ENCODE measurements at places on chromosomes 3 and 15.

DNA sequence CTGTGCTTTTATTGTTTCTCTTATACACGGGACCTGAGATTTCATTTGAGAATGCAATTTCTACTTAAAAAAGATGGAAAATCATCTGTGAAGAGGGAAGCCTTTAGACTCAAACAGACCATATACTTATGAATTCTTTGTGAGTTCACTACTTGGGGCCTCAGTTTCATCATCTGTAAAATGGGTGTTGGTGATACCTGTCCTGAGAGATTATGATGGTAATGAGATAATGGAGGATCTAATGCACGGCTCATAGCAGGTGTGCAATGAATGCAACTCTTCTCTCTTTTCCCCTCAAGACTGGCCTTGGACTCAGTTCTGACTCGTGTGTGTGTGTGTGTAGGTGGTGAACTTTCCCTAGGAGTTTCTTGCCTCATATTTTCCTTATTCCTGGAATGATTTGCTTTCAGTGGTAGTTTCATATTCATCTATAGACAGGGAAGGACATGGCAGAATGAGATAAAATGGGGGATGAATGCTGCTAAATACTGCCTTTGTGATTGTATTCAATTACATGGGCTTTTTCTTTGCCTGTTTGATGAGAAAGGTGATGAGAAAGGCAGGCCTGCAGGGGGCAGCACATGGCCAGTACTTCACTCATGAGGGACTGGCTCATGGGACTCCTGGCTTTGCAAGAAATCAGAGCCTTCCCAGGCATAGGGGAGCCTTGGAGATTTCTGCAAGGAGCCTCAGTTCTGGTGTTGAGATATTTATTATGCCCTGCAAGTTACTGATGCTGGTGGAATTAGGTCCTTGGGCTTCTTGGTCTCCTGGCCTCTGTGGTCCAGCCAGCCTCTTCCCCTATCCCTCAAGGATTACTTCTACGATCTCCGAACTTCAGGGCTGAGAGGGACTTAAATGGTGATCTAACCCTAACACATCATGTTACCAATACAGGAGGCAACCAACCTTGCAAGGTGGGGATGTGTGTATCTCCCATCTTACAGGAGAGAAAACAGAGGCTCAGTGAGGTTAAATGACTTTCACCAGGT is 70.7 kb downstream of the RPLP1 start:
- peak; percentile 90 for DNase-seq

DNA sequence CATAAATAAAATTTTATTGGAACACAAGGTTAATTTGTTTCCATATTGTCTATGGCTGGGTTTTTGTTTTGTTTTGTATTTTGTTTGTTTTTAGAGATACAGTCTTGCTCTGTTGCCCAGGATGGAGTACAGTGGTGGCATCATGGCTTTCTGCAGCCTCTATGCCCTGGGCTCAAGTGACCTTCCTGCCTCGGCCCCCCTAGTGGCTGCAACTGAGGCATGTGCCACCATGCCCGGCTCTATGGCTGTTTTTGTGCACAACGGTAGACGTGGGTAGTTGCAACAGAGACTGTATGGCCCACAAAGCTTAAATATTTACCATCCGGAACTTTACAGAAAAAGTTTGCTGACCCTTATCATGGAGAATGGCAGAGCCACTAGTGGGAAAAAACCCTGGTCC is 46.8 kb upstream of the C3orf70 start:
- no peak for DNase-seq

DNA sequence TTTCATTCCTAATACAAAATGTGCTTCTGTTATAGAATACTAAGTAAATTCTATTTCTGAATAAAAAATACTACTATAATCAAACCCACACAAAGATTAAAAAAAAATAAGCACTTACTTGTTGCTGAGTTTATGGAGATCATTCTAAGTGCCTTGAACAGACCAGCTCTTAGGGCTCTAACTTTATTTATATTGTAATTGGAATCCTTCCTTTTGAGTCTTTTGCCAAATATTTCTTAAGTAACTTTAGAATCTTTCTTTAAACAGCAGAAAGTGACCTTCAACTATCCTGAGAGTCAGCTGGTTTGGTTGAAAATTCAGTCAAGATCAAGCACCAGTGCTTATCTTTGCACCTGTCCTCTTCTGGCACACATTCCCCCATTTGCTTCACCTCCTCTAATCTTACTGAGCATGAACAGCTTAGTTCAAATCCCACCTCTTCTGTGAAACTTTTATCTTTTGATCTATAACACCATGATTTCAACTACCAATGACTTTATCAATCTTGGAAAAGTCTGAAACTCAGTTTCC is 149.3 kb downstream of the VPS13C start:
- DNase-seq, result no peak

DNA sequence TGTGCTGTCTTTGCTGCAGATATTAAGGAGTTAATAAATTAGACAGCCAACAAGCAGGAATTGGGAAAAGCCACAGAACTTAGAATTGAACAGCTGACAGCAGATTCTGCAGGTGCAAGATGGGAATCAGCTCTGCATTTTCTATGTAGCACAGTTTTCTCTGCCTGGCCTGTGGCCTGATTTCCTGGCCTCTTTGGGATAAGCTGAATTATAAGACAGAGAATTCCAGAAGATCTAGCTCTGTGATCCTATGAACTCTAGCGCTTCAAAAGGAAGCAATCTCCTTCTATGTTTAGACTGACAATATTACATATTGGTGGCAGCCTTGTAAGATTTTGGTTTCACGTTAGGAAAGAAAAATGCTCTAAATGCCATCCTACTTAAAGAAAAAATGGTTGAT is 24.0 kb upstream of the SOX2 start:
- DNase-seq, result no peak

DNA sequence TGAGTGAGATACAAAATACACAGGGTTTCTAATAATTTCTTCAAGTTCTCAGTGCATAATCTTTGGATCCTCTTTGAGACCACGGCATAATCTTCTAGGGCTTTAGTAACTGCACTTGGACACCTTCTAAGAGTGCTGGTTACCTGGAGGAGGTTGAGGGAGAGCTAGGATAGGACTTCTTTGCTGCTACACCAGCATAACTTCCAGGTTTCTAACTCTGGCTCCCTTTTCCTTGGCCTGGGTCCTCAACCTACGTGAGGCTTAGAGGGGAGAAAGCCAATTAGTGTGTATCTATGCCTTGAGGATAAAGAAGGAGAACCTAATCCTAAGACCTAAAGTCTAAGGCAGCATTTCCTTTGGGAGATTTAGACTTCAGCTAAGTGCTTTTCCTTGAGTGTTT is 184.8 kb downstream of the LSAMP start:
- no peak for DNase-seq

DNA sequence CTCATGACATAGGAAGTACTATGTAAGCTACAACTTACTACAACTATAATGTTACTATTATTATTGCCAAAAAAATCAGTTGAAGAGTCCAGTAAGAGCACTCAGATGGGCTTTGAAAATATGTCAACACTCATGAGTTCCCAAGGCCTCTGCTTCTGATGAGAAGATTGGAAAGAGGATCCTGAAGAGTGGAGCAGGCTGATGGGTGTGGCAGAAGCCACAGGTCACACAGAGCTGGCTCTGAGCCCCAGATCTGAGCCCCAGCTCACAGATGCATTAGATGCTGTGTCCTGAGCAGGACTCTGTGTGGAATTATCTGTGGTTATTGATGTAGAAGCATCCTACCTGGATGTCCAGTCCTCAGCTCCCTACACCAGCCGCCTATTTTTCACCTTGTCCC is 65.6 kb downstream of the SPSB4 start:
- DNase-seq, result no peak

DNA sequence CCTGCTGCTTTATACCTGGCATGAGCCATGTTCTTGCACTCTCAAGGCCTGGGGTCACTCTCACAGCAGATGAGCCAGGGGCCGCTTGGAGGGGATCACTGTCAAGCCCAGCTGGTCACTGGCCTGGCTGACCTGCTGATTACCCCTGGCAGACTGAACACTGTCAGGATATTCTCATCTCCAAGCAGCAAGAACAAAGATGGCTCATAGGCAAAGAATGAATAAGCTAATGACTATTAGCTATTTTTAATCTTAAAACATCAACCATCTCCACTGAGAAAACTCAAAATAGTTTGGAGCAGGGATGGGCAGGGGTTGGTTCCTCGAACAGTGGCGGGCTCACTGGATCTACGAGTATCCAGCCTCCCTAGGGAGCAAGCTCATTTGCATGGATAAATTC is 64.4 kb upstream of the ACAN start:
- DNase-seq, result no peak

GRCh38 chr15:60356832-60357231 is 41.0 kb downstream of the ANXA2 start:
- no peak for DNase-seq

DNA sequence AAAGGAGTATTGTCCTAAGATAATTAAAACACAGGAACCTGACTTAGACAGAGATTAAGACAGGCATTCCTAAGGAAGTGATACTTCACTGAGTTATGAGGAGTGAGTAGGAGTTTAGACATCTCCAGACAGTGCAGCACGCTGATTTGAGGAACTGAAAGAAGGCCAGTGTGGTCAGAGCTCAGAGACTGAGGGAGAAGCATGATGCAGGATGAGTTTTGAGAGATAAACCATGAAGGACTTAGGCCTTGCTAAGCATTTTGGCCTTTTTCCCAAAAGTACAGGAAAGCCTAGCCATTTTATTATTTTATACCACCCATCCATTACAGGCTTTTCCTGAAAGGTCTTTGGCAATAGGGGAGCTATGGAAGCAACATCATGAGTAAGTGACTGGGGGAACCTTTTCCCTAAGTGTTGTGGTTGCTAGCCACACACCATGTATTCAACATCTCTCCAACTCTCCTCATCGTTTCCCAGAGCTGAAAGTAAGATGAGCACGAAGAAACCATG is 375.6 kb upstream of the TPRG1 start:
- no peak for DNase-seq

GRCh38 chr3:154176036-154176435 is 54.8 kb downstream of the ARHGEF26 start:
- DNase-seq, result no peak

DNA sequence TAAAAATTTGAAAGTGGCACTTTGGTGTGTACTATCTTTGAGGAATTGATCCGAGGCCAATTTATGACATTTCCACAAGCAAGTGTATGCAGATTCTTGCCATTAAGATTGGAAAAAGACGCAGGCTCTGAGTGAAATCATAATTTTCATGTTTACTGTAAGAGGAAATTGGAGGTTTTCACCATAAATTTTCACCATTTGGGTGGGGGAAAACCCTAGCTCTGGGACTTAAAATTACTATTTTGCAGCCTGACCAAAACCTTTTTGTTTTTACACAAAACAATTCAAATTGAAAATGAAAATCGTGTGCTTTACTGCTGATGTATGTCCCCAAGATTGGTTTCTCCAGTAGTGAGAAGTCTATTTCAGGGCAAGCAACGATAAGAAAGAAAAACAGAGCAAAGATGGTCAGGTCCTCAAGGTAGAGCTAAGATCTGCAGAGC is 282.6 kb downstream of the FOXP1 start:
- DNase-seq, result no peak

DNA sequence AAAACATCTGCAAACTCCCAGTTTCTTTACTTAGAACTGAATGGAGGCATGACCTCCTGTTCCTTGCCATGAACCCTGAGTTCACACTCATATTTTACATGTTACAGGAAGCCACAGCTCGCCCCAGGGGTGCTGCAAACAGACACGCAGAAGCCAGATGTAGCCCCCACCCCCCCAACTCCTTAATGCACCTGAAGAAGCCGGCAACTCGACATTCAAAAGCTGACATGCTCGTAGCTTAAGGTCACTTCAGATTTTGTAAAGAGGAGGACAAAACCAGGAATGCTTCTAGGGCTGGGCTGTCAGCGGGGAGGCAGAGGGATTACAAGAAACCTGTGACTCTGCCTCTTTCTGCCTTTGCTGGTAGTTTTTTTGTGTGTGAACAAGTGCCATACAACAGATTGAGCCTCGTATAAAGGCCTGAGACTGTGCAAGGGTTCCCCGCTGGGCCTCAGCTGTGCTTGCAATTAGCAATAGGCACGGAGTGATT is 42.0 kb upstream of the FEZF2 start:
- DNase-seq, result no peak

DNA sequence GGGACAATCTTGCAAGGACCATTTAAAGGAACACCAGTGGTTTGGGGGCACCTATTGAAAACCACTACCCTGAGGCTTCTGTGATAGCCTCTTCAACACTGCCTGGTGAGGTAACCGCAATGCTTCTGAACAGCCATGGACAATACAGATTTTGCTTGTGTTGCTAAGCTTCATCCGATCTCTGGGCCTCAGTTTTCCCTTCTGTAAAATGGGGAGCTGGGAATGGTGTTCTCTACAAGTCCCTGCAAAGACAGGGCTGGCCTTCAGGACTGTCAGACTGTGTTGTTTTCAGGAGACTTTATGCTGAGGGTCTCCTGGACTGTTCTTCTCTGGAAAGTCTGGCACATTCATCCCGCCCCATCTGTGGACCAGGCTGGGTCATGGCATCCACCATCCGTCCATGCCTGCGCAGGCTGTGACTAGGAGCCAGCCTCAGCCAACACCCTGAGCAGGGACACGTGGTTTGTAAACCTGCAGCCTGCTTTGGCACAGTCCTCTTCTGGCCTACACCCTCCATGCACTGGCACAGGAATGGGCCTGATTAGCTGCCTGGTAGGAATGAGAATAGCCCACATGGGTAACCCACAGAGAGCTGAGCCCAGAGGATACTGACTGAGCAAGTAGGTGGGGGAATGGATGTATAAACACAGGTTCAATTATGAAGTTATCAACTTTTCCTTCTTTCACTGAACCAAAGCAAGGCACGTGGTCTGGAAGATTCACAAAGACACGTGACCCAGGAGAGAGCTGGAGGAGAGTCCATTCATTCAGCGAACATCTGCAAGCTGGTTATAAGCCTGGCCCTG is 55.3 kb downstream of the ROPN1B start:
- DNase-seq, result peak; percentile 36

- DNase-seq, result no peak
These were observed 99.5 kb upstream of the FAM98B start for GRCh38 chr15:38354315-38354929.

DNA sequence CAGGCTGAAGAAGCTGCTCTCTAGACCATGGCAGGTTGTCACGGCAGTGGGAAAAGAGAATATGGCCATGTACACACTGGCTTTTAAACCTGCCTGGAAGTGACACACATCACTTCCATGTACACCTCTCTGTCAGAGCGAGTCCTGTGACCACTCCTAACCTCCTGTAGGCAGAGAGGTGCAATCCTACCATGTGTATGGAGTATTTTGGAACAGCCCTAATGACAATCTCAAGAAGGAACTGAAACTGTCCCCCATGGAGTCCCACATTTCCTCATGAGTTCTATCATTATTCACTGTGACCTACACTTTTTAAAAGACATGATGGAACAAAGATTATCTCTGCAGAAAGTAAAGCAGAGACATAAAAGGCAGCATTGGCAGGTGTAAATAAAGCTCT is 153.4 kb upstream of the PFN2 start:
- DNase-seq, result no peak

- DNase-seq, result no peak
These were observed 6.1 kb downstream of the KIF7 start for GRCh38 chr15:89649013-89649625.

DNA sequence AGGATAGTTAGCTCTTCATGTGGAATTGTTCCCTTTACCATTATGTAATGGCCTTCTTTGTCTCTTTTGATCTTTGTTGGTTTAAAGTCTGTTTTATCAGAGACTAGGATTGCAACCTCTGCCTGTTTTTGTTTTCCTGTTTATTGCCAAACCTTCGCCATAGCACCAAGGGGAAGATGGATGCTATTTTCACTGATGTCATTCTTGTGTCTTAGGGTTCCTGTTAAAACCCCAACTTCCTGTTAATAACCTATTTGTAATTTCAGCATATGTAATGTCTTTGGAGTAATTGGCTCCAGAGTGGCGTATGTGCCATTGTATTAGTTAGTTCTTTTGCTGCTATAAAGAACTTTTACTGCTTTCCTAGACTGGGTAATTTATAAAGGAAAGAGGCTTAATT is 10.8 kb downstream of the SAMMSON start:
- DNase-seq, result no peak
